Lower leg skin (tissue), 4 donors: ENCODE measurements at places on chromosomes 12 and 14.

- DNase-seq, result no peak
Observed at GRCh38 chr12:2276288-2277033, 223.7 kb downstream of the CACNA1C start.

DNA sequence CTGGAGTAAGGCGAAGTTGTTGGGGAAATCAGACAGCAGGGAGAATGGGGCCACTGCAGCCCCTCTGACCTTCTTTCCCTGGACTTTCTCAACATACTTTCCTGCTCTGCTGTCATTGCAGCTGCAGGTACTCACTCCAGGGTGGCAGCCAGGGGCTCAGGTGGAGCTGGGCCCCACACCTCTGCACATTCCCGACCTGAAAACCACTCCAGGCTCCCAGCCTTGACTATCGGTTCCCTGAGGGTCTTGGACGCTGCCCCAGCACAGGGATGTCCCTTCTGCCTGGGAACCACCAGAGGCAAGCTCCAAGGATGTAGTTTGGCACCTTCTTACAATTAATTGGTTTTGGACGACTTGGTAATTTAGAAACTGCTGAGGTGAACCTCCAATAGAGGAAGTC lies 24.8 kb upstream of the CAPRIN2 start:
- DNase-seq, result no peak

GRCh38 chr12:101881228-101881627 lies 3.8 kb downstream of the DRAM1 start:
- DNase-seq, result no peak

- DNase-seq, result no peak
Observed at GRCh38 chr12:100274291-100274690, 7.3 kb downstream of the SCYL2 start.

- DNase-seq, result peak; percentile 83
Observed at GRCh38 chr14:90060312-90060964, 1.4 kb upstream of the KCNK13 start.

DNA sequence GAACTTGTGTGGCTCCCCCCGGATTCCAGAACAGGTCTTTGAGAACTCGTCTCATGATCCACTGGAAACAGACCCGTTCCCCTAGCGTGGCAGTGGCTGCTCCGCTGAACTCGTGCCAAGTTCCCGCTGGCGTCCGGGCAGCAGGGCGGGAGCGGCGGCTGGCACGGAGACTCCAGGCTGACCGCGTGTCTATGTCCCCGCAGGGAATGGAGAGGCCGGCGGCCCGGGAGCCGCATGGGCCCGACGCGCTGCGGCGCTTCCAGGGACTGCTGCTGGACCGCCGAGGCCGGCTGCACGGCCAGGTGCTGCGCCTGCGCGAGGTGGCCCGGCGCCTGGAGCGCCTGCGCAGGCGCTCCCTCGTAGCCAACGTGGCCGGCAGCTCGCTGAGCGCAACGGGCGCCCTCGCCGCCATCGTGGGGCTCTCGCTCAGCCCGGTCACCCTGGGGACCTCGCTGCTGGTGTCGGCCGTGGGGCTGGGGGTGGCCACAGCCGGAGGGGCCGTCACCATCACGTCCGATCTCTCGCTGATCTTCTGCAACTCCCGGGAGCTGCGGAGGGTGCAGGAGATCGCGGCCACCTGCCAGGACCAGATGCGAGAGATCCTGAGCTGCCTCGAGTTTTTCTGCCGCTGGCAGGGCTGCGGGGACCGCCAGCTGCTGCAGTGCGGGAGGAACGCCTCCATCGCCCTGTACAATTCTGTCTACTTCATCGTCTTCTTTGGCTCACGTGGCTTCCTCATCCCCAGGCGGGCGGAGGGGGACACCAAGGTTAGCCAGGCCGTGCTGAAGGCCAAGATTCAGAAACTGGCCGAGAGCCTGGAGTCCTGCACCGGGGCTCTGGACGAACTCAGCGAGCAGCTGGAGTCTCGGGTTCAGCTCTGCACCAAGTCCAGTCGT lies 1.5 kb downstream of the APOLD1 start:
- peak; percentile 93 for DNase-seq

DNA sequence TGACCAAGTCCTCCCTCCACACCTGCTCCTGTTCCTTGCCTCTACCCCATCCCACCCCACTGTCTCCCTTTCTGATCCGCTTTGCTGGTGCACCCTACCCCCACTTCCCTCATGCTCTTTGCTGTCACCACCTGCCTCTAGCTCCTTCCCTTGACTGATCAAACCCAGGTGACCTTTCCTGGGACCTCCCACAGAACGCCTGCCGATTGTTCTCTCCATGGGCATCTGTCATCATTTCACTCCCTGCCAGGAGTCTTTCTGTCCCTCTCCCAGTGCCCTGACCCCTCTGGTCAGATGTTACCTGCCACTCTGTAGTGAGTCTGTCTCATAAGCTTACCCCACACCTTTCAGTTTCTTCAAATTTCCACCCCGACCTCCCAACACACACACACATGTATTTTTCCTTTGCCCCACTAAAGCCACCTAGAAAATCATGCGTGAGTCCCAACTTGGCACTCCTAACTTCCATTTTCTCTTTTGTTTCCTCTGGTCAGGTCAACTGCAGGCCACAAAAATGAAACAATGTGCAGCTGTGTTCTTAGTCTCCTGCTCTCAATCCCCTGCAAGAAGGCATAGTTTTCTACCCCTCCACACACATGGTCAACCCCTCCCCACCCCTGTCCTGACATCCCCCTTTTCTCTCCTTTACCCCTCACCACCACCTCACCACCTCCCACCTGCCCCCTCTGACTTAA lies 229.8 kb downstream of the DPF3 start:
- no peak for DNase-seq

DNA sequence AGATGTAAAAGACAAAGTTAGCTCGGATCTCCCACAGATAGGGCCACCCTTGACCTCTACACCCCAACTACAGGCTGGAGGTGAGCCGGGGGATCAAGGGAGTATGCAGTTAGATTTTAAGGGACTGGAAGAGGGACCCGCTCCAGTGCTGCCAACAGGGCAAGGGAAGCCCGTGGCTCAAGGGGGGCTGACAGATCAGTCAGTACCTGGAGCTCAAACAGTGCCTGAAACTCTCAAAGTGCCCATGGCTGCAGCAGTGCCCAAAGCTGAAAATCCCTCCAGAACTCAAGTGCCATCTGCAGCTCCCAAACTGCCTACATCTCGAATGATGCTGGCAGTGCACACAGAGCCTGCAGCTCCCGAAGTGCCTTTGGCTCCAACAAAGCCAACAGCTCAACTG lies 10.4 kb downstream of the NYNRIN start:
- peak; percentile 69 for DNase-seq
